ENCODE measurements at places on chromosomes 2 and 18.

- DNase-seq: no peak
Observed at GRCh38 chr2:199303728-199304177, 154.0 kb downstream of the SATB2 start.

DNA sequence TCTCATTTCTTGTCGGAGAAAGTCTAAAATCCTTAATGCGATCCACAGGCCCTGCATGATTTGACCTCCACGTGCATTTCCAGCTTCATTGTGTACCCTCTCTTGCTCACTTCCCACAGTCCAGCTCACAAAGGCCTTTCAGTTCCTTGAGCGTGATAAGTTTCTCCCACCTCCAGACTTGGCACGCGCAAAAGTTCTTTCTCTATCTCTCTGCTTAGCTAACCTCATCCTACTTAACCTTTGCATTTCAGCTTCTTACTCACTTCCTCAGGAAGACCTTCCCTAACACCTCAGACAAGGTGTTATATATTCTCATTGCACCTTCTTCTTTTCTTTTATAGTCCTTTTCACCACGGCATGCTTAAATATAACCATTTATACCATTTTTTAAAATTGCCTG is 124.8 kb upstream of the XPO1 start:
- no peak for DNase-seq

- DNase-seq: no peak
Observed at GRCh38 chr2:172484706-172485105, 57.3 kb downstream of the ITGA6 start.

DNA sequence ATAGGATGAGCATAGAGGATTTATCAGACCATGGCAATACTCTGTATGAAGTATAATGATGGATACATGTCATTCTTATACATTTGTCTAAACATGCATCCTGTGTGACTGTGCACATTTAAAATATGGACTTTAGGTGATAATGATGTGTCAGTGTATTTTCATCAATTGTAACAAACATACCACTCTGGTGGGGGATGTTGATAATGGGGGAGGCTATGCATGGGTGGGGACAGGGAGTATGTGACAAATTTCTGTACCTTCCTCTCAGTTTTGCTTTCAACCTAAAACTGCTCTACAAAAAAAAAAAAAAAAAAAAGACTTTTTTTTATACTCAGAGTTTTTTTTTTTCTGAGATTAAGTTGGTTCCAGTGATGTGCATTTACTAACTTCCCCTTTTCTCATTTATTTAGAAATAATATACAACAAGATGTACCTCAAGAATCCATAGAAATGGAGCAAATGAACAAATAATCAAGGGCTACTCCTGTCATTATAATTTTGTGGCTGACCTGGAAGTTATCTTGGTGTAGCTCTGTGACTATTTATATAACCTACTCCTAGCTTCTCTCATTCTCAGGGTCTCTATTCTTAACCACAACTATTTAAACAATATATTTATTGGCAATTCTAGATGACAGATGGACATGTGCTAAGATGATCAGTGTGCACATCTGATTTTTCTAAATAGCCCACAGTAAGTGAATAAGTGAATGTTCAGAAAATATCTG is 108.9 kb upstream of the ITGA4 start:
- DNase-seq: no peak

DNA sequence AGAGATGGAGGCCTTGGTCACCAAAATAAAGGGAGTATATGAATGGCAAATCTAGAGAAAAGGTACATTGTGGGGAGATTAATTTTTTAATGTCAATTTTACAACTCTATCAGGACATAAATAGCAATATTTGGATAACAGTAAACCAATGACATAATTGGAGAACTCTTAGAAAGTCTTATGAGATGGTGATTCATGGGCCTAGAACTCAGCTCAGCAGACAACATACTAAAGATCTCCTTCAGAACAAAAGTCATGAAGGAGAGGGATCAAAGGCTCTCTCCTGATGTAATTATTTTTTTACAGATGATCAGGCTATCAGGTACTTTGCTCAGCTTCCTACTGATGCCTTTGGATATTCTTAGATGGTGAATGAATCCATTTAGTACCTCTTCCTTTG is 90.0 kb downstream of the CRACDL start:
- no peak for DNase-seq

GRCh38 chr18:69674966-69675365 is 272.7 kb downstream of the CD226 start:
- no peak for DNase-seq

GRCh38 chr18:10252494-10252893 is 201.9 kb upstream of the APCDD1 start:
- DNase-seq: no peak

GRCh38 chr2:45786836-45787357 is 135.4 kb downstream of the PRKCE start:
- DNase-seq: no peak

DNA sequence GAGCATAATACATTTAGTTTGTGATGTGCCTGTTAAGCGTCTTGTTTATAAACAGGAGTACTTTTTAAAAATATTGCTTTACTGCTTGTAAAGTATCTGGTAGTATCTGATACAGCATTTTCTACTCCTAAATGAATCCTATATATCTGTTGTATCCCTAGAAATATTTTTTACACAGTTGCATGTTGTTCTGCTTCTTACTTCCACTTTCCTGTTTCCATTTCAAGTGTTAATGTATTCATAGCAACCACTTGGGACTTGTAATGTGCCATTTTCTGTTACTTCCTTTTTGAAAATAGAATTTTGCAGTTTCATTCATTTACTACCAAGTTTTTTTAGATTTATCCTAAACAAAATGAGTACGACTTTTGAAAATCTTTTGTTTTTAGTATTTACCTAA is 24.9 kb downstream of the CCNT2 start:
- no peak for DNase-seq

GRCh38 chr2:79552653-79553052 is 39.8 kb downstream of the CTNNA2 start:
- no peak for DNase-seq

DNA sequence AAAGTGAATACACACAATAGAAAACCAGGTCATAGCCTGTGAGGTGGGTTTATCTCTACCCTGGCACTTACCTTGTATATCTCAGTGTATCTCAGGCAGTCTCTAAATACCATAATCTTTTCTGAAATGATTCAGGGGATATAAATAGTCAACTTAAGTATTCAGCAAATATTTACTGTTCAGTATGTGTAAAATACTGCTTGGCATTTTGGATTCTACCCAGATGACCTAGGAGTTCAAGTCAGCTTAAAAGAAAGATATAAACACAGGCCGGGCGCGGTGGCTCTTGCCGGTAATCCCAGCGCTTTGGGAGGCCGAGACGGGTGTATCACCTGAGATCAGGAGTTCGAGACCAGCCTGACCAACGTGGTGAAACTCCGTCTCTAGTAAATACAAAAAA is 23.8 kb downstream of the GRHL1 start:
- DNase-seq: peak; percentile 81

GRCh38 chr2:200189964-200190363 is 116.5 kb upstream of the SPATS2L start:
- no peak for DNase-seq

DNA sequence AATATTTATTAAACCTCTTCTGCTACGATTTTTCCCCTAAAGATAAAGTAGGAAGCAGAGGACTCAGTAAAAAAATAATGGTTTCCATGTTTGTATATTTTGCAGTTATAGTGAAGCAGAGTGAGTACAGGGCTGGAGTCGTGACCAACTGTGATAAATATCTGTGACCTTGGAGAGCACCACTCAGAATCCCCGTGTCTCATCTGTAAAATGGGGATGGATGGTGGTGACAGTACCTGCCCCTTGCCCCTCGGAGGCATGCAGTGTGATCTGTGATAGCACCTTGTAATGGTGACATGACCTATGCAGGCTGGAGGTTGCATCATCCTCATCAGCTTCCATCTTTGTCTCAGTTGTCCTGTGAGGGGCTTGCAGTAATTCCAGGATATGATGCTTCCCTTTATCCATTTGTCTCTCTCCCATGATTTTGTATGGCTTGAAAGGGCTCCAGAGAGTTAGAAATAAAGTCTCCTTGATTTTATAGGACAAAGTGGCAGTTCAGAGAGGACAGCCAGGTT is 5.5 kb downstream of the TTL start:
- DNase-seq: no peak

DNA sequence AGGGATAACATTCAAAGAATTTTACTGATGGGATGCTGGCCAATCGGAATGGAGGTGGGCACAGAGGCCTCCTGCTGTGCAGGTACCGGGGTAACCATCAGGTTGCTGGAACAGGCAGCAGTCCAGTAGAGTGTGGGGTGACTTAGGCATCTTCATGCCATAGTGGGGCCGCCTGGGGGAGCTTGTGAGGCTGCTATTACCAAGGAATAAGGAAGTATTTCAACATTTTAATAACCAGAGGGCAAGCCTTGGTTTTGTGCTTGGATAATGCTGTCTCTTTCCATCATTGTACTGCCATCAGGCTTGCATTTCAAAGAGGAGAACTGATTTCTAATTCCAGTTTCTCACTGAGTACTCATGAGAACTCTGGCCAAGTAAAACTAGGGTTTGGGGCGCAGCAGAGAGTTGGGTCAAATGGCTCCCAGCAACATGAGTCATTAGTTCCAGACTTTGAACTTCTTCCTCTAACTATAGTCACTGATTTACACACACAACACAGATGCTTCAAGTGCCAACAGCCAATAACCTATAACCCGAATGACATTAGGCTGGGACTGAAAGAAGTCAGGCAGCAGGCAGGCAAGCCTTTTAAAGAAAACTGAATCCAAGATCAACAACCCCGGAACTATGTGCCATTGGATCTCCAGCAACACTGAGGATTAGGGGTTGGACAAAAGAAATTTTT is 56.1 kb upstream of the FHL2 start:
- DNase-seq: no peak

DNA sequence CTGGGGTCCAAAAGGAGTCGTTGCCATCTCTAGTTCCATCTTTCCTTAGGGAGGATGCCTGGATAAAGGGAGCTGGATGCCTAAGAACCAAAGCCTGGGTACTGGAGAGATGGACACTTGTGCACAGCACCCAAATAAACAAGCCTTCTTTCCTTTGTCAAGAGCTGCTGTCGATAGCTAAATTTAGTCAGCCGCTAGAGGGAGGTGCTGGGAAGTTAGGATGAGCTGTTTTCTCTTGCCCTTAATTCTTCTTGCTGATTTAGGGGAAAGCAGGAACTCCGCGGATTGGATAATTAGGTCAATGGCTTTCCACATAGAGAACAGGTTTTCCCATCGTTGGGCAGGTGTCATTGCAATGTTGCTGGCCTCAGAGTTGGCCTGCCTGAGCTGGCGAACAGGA is 30.9 kb upstream of the SERPINB12 start:
- peak; percentile 32 for DNase-seq

GRCh38 chr18:78207942-78208341 is 771.7 kb upstream of the SALL3 start:
- DNase-seq: no peak

- DNase-seq: no peak
Observed at GRCh38 chr2:64915510-64915900, 73.7 kb upstream of the SLC1A4 start.

DNA sequence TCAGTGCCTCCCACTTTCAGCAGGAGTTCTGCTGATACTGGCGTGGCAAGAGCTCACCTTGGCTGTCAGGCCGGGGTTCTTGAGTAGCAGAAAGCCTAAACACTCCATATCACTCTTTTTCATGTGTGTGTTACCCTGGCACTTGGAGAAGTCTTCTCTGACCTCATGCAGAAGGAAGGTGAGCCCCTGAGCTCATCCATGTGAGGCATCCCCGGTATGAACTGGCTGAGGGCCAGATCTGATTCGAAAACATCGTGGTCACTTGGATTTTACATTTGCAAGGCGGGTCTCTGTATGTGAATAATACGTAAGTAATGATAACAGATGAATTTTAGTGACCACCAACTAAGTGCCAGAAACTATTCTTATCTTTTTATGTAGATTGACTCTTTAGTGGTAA is 93.6 kb downstream of the RAPGEF4 start:
- peak; percentile 25 for DNase-seq

- no peak for DNase-seq
Observed at GRCh38 chr2:233075966-233076339, 15.8 kb downstream of the INPP5D start.

- no peak for DNase-seq
Observed at GRCh38 chr2:178589335-178589734, 109.1 kb downstream of the PLEKHA3 start.

DNA sequence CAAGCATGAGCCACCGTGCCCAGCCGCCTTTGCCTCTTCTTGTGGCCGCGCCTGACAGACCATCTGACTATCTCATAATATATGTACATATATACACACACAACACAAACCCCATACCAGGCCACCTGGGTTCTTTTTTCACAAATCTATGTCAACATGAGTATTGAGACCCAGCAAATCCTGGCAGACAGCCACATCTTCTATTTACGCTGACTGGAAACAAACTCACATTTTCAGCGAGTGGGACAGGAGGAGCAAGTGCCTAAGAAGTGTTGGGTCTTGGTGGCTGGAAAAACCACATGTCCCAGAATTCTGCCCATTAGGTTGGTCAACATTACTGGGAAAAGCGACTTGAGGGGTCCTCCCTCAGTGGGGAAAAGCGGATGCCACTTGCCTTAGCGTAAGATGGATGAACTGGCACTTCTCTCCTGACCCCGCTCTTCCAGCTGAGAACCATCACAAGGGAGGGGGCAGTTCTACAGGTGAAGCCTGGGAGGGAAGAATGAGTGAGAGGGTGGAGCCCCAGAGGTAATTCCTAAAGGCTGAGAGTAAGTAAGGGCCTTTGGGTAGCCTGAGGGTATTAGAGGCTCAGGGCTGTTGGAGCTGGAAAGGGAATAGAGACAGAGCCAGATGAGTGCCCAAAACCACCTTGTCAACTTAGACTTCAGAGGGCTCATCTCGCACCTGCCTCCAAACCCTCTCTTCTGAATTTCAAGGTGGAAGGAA is 1.9 kb downstream of the SCYGR3 start:
- no peak for DNase-seq

DNA sequence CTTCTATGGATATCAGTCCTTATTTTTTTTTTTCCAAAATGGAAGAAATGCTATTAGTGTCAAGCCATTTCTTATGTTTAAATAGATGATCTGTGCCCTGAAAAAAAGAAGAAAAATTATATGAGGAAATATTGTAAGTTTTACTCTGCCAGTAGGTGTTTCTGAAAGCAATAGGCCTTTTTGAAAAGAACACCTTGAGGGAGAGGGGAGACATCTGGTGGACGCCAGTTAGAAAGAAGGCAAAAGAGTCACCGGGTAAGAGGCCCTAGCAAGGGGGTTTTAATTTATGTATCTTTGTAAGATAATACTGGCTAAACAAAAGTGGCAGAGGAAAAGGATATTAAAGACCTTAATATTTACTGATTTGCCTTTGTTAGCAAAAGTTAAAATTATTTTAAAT is 56.1 kb downstream of the DYNAP start:
- DNase-seq: peak; percentile 2

All from umbilical cord (tissue), 2 donors.